Ecto neural progenitor cell (in vitro differentiated cells): ENCODE measurements at places on chromosomes 2 and 18.

- peak; percentile 75 for DNase-seq
Observed at GRCh38 chr2:235669983-235670962, 176.4 kb downstream of the AGAP1 start.

DNA sequence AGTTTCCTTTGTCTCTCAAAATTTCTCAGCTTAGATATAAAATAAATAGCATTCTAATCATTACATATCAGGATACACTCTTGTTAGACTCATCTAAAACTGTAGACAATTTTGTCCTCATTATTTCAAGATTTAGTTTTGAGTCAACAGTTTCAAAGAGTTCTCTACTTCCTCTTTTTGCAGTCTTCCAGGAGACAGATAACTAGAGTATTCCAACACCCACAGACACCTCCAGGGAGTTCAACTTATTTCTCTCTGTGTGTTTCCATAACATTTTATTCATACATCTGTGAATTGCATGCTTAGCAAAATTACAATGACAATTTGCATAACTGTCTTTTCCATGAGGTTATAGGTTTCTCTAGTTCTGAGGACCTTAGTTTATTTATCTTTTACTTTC lies 166.6 kb upstream of the HNMT start:
- no peak for DNase-seq

DNA sequence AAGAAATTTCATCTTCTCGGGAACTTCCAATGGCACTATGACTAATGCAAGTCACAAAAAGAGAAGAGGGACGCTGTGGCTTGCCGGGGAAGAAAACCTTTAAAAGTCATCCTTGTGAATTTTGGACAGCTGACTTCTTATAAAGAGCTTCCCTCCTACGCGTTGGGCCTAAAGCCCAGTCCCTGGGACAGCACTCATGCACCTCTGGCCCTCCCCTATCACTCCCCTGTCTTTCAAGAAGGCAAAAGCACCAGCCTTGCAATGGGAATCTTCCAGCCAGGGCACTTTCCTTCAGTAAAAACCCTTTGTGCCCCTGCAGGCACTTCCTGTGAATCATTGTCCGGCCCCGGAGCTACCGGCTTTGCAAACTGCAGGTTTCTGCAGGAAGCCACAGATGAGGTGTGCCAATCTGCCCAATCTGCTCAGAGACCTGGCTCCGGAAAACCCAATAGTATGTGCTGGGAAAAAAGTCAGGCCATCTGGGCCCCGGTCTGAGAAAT lies 7.1 kb downstream of the MREG start:
- peak; percentile 52 for DNase-seq

- DNase-seq, result no peak
Observed at GRCh38 chr2:20467789-20468548, 21.1 kb downstream of the RHOB start.

DNA sequence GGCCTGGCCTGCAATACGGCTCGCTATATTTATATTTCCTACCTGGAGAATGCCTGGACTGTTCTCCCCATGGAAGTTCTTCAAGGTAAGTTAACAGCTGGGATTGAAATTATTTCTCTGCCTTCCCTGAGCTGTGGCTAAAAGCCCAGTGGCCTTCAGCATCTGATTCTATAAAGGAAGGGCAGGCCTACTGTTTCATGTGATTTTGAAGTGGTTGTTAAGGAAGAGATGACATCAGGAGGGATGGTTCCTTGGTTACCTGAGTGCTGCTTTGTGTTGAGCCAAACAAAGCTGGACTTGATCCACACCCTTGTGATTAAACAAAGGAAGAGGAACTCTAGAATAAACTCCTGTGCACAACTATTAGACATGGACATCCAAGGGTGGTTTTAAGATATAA lies 61.6 kb downstream of the MFSD6 start:
- no peak for DNase-seq

GRCh38 chr2:53633441-53633840 lies 134.2 kb upstream of the CHAC2 start:
- no peak for DNase-seq

DNA sequence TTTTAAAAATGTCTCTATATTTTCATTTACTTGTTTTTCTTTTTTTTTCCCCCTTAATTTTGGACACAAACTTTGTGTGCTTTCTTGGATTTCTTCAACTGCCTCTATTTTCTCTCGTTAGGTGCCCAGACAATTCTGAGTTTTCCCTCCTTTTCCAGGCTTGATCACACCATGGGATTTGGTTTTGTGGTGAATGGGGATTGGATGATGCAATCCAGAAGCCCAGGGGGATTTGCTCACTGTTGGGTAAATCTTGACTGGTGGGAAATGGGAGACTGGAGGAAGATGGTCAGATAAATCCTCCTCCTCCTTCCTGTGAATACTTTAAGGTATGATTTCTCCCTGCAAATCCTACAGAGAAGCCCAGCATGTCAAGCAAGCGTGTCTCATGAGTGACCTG lies 19.5 kb upstream of the PAX8 start:
- no peak for DNase-seq

GRCh38 chr2:174585657-174586252 lies 11.8 kb downstream of the WIPF1 start:
- no peak for DNase-seq

DNA sequence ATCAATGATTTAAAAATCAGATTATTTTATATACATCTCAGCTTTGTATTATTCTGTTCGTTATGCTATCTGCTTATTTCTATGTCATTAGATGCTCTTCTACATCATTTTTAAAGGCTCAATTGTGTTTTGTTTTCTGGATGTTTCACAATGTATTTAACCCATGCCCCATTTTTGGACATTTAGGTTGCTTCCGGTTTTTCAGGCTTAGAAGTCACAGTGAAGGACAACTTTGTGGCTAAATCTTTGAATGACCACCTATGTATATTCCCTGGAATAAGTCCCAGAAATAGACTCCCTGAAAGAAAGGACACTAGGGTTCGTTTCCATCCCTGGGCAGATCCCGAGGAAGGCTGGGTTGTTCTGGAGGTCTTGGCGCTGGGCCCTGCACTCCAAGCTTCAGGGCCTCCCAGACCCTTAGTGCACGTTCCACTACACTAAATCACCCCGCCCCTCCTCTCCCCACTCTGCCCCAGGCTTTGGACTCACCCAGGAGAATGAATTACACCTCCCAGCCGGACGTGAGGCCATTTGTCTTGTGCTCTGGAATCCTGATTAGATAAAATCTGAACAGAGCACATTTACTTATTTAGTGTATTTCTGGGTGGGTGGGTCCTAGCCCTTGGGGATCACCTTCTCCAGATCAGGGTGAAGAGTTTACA lies 188.2 kb downstream of the ZFP36L2 start:
- DNase-seq, result no peak

GRCh38 chr2:67318993-67319481 lies 78.1 kb upstream of the ETAA1 start:
- DNase-seq, result no peak

DNA sequence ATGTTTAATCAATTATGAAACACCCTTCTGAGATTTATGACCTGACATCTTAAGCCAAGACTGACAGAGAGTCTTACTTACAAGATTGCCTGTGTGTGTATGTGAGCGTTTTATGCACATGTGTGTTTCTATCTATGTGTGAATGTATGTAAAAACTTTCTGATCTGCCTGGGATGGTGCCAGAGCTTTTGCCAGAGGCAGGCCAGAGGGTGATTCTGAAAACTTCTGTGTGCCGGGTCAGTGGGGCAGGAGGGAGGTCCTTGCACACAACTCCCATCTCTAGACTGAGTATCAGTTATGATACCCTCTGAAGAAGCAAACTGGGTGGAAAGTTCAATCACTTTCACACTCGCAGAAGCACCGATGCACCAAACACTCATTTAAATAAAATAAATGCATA lies 335.0 kb upstream of the NT5C1B start:
- no peak for DNase-seq

- no peak for DNase-seq
Observed at GRCh38 chr18:74933930-74934329, 275.0 kb downstream of the PTGR3 start.

- no peak for DNase-seq
Observed at GRCh38 chr2:54594048-54594447, 129.4 kb upstream of the EML6 start.

DNA sequence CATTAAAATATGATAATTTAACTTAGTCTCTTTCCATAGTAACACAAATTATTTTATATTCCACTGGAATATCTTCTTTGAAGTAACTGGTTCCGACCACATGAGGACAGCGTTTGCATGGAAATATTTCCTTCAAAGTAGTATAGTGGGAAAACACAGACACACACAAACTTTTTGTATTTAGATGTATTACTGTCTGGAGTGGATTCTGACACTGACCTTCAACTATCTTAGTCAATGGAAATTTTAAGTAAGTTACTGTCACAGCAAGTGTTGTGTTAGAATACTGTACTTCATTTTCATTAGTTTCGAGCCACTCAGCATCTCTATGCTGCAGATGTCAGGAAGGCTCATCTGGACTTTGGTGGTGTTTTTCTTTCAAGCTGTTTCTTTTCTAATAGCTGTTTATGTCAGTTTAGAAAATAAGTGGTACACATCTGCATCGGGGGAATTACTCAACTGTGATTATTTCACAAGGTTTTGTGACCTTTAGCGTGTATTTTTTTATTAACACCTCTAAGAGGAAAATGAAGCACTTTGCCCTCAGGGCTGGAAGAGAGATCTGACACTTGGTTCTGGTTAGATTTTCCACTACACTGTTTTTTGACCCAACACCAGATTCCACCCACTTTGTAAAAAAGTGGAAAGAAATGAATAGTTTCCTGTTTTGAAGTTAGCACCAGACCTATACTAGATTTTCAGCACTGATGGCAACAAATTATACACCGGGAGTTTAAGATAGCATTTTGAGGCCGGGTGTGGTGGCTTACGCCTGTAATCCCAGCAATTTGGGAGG lies 18.9 kb upstream of the THOC1 start:
- no peak for DNase-seq

DNA sequence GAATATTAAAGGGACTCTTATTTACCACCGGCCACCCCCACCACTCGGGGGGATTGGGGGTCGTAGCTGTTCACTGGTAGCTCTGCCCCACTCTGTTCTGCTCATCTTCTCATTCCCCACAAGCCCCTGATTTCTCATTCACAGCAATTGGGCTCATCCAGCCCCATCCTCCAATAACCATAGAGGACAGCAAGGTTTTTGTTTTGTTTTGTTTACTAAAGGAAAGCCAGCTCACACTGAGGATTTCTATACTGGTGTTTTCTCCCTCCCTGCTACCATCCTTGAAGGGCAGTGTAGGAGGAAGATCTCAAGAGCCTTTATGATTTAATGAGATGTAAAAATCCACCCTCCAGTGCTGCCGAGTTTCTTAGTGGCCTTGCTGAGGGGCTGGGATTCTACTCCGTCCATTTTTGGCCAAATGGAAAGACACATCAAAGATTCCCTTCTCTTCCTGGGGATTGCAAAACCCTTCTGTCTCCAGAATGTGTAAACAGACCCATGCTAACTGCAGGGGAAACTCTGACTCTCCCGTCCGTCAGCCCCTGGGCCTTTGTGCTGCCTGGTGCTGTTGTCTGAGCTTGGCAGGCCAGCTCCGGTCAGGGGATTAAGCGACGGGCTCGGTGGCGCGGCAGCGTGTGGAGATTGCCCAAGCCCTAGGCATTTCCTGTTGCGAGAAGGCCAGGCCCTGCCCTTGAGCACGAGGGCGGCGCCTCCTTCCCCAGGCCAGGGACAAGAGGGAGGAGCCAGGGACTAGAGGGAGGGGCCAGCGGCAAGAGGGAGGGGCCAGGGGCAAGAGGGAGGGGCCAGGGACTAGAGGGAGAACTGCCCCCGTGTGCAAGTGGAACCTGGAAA lies 165.0 kb downstream of the ANTXR1 start:
- peak; percentile 96 for DNase-seq

- DNase-seq, result no peak
Observed at GRCh38 chr2:112566104-112566503, 18.3 kb upstream of the CHCHD5 start.

DNA sequence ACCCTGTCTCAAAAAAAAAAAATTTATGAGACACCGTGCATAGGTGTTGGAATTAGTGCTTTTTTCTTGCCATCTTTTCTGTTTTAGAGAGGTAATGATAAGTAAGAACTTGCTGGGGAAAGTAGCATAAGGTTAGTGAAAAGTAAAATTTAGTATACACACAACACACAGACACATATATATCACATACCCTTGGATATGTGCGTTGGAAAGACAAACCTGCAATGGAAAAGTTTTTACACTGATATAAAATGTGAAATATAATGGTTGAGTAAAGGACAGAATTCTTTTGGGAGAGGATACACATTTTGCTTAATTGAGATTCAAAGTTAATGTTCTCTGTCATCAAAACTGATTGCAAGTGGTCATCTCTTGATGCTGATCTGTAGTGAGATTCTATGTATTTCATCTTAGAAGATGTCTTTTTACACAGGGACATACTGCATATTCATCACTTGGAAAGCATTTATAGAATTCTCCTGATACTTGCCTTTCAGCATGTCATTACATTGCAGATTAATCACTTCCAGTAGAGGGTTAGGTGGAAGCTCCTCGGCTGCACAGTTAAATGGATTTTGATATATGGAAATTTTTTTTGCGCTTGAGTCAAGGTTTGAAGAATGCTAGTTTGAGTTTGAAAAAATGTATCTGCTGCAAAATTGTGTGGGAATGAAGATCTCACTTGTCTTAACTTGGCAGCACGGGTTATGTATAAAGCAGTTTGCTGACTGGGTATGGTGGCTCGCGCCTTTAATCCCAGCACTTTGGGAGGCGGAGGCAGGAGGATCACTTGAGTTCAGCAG lies 13.5 kb downstream of the PPP1CB start:
- no peak for DNase-seq

GRCh38 chr2:239197146-239197545 lies 203.7 kb downstream of the HDAC4 start:
- DNase-seq, result no peak

- no peak for DNase-seq
Observed at GRCh38 chr2:215904101-215904500, 109.2 kb downstream of the MREG start.

- no peak for DNase-seq
Observed at GRCh38 chr2:41495050-41495449, 552.8 kb upstream of the PKDCC start.

- peak; percentile 59 for DNase-seq
Observed at GRCh38 chr18:48781163-48781987, 169.4 kb downstream of the SMAD7 start.

DNA sequence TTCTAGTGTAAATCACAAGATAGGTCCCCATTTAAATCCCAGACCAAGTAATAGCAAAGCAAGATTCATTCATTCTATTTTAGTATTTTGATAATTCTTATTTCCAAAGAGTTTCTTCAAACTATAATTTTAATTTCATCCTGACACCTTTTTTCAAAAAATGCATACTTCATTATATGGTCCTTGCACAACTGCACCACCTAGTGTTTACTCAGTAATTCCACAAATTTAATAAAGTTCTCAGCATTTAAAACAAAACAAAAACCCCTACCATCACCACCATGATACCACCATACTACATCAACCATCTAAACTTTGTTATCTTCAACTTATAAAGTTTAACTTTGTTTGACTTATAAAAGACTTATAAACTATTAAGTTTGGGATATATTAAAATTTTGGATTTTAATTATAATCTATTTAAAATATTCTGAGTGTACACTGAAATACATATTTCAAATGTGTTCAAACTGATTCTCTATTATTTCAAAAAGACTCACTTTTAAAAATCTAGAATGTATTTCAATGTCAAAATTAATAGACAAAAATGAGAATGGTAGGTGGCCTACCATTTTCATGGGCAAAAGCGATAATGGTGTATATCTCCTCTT lies 44.2 kb downstream of the WDPCP start:
- DNase-seq, result no peak
